ENCODE measurements at places on chromosomes 16 and 17.

GRCh38 chr16:67294938-67295361 is 15.6 kb downstream of the PLEKHG4 start:
- DNase-seq, result no peak

DNA sequence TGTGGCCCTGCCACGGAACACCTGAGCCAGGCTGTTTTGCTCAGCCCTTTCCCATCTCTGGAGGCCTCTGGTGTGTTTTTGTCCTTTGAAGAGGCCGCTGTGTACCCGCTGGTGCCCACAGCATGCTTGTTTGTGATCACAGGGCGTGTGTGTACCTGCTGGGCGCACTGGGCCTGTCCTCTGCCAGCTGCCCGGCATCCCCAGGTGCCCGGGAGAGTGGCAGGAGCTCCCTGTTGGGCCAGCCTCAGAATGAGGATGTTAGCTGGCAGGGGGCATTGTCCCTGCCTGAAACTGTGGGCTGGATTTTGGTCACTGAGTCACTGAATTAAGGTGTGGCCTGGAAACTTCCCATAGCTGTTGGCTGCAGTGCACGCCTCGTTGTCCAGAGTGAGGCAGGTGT is 31.1 kb downstream of the BAIAP2 start:
- DNase-seq, result no peak

GRCh38 chr17:68559316-68559715 is 41.9 kb downstream of the FAM20A start:
- DNase-seq, result no peak

DNA sequence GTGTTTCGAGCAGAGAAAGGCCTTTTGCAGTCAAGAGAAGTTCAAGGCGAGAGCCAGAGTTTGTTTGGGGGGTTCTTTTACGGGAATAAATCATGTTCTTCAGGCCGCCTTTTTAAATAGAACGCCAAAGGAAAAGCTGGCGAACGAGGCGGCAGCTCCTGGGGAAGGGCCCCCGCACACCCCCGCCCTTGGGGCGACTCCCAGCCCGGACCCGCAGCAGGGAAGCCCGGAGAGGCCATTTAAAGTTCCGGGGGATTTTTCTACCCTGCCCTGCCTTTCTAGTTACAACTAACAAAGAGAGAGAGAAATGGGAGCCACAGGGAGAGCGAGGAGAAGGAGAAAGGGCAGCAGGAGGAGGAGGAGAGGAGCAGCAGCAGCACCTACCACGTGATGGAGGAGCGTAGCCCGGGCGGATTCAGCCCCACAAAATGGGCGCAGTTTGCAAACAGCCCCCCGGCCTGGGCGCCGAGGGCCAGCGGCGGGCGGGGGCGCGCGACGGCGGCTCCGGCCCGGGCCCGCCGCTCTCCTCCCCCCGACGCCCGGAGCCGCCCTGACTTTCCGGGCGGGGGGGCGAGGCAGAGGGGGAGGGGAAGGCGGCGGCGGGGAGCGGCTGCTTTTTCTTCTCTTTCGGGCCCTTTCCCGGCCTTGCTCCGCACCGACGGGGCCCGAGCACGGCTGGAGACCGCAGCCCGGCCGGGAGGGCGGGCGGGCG is 634 bp downstream of the KANSL1 start:
- peak; percentile 71 for DNase-seq

- no peak for DNase-seq
These were observed 45.8 kb downstream of the MPRIP start for GRCh38 chr17:17088086-17088485.

DNA sequence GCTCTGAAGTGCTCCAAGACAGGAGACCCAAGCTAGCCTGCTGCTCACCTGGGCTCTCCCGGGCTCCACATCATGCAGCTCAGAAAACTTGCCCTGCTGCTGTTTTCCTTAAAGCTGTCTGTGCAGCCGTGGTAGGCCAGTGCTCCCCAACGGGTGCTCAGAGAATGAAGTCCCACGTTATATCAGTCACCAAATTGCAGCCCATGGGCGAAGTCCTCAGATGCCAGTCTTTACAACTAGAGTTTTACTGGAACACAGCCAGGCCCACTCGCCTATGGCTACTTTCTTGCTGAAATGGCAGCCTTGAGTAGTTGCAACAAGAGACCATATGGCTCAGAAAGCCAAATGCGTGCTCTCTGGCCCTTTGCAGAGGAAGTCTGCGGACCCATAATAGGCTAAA is 6.3 kb downstream of the CREBBP start:
- DNase-seq, result no peak

DNA sequence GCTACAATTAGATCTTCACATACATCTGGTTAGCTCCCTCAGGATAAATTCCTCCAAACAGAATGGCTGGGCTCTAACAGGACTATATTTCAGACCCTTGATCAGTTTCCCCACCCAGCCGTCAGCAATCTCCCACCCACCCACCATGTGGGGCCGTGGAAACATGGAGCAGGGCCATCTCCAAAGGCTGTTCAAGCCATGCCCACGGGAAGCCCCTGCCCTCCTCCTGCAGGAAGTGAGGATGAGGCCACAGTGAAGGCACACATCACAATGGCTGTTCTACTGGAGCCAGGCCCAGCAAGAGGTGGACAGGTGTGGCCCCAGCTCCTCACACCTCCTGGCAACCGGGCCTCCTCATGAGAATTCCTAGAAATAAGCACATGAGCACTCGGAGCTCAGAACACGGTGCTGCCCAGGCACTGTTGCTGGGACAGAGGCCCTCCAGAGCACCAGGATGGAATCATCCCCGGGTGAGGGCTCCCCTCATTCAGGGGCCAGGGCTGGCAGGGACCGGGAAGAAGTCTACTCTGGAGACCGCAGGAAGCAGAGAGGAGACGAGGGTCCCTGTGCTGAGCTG is at the start of gene LITAFD:
TSS of gene LITAFD (plus strand) at position 311 of the 577 bp plus-strand sequence. CDS start 2,005 bp downstream, outside the sequence.
- no peak for DNase-seq

DNA sequence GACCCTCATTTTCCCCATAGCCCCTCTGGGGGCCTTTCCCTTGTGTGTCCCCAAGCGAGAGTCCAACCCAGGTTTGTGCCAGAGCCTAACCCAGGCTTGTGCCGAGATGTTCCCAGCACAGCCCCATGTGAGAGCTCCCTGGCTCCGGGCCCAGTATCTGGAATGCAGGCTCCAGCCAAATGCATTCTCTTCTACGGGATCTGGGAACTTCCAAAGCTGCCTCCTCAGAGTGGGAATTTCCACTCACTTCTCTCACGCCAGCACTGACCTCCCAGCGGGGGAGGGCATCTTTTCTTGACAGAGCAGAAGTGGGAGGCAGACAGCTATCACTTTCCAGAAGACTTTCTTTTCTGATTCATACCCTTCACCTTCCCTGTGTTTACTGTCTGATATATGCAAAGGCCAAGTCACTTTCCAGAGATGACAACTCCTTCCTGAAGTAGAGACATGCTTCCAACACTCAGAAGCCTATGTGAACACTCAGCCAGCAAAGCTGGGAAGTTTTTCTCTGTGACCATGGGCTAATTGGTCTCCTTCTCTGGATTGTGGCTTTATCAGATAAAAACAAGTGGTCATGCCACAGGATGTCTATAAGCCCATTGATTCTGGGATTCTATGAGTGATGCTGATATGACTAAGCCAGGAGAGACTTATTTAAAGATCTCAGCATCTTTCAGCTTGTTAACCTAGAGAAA is 2.5 kb upstream of the CCL2 start:
- DNase-seq, result no peak

DNA sequence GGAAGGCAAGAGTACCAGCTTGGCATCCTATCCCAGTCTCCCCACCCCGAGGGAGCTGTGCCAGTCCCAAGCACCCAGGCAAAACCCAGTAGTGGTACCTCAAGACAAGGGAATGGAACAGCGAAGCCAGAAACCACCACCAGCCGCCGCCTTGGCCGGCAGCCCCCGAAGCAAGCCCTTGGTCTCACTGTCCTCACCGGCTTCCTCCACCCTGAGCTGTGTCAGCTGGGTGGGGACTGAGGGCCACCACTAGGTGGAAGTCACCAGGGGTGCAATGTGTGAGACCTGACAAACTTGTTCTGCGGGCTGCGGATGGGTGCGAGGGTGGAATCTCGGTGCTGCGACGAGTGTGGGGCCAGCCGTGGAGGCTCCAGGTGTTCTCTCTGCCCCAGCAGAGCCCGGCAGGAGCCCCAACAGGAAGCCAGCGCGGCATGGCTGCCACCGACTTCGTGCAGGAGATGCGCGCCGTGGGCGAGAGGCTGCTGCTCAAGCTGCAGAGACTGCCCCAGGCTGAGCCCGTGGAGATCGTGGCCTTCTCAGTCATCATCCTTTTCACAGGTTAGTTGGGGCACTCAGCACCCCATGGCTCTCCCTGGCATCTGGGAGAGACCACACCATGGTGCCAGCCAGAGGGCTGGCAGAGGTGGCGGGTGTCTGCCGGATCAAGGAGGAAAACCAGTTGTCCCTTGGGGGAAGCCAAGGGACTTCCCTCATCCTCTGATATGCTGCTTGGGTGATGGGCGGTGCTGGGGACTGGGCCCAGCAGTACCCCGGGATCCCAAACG is 6.7 kb downstream of the SMIM5 start:
- DNase-seq, result no peak

GRCh38 chr17:74597069-74597790 is 5.1 kb upstream of the CD300LD start:
- no peak for DNase-seq

DNA sequence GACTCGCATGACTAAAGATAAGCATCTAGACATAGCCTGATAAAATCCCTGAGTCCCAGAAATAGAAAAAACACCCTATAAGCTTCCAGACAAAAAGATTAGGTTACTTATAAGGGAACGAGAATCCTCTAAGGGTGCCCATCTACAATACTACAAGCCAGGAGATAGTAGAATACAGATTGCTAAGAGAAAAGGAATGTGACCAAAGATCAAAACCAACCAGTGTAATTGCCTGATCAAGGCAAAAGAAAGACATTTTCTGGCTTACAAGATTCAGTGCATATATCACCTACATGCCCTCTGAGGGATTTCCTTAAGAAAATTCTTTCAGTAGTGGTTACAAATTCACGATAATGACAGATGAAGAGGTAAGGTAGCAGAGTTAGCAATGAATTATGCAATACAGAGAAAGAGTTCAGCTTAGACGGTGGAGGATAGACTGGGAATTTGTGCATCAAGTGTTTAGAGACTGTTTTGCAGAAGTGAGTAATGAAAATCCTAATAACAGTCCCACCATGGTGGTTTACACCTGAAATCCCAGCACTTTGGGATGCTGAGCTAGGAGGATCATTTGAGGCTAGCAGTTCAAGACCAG is 35.0 kb downstream of the BCL7C start:
- DNase-seq, result no peak

- DNase-seq, result no peak
These were observed 3.3 kb downstream of the ARL4D start for GRCh38 chr17:43402078-43402477.

DNA sequence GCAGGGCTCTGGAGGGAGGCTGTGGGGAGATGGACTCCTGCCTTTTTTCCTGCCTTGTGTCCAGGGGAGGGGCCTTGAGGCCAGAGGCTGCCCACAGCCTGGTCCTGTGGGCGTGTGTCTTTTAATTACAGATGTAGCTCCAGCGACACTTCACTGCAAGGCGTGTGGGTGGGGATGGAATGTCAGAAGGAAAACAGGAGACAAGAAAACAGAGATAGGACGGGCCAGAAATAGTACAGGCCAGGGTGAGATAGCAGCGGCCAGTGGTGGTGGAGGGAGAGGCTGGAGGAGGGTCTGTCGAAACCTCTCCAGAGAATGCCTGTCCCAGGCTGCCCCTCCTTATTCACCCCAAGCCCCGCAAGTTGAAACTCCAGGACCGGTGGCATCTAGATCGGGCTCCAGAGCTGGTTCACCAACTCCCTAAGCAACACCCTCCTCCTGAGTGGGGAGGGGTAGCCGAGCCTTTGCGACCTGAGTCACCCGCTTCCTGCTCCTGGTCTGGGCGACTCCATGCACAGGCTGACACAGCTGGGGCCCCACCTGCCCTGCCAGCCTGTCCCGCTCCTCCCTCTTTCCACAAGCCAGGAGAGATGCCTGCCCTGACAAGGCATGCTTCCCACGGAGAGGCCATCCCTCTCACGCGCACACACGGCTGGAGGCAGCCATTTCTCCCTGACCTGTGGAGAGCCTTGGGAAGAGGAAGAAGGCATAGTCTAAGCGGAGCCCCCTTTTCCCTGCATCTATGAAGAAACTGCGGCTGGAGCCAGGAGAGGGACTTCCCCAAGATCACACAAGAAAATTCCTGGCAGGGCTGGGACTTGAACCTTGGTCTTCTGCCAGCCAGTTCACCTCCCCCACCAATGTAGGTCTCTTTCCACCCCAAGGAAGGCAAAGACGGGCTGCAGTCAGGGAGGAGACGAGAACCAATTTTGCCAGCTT is 6.6 kb upstream of the JUP start:
- no peak for DNase-seq

DNA sequence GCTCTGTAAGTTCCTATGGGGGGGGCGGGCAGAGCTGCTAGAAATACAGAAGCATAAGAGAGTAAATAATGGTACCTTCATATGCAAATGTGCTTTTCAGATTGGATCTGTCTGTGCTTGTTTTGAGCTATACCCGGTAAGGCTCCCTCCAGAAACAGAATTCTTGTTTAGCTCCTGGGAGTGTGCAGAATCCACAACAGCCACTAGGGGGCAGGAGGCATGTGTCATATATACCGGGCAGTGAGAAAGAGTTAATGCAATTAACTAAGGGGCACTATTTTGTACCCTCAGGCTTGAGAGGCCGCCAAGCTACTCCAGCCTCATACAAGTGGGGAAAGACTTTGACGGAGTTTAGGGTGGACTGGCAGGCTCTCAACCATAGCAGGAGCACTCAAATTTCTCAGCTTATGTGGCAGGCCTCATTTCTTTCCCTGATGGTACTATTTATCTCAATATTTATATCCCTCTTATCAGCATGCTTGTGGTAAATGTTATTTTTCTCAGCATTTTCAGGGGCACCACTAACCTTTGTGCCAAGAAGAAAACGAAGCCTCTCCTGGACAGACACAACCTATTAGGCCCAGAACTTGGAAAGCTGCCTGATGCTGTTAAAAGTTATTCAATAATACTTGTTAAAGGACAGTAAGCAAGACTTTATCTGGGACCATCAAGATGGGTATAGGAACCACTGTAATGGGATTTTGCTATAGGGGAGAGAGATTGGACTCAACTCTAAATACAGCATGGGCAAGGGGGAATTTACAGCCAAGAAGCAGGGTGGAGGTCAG is 10.7 kb upstream of the CENPV start:
- DNase-seq, result peak; percentile 22

GRCh38 chr16:74438492-74438979 is 17.3 kb upstream of the CLEC18B start:
- no peak for DNase-seq

GRCh38 chr16:4087990-4088577 is 28.2 kb downstream of the ADCY9 start:
- no peak for DNase-seq

- no peak for DNase-seq
These were observed 5.5 kb upstream of the GSG1L start for GRCh38 chr16:28068976-28069375.

GRCh38 chr16:68655806-68656205 is 10.7 kb downstream of the CDH3 start:
- no peak for DNase-seq

GRCh38 chr16:29678691-29679267 is at the start of gene QPRT:
TSS of gene QPRT (plus strand) at chr16:29679180. CDS start at chr16:29679198, 18 bp downstream.
- DNase-seq, result no peak

All from stimulated activated naive CD4-positive, alpha-beta T cell (primary cell).